ENCODE measurements at places on chromosomes 12 and 14. TPM values are rescaled to one million over a fixed set of nuclear protein-coding genes. Genes with fewer than 3 reads are reported as not detected.
A peak's percentile ranks its signal among the peaks of the same experiment; 100 is the strongest.

- no peak overlapping the region for H3K27ac ChIP-seq
- no peaks in the 10 kb centered on the region for H3K27me3 ChIP-seq
- H3K4me3 ChIP-seq, result no peak overlapping the region
- no peak for DNase-seq
- H3K4me1 ChIP-seq, result no peaks in the 10 kb centered on the region
Observed at GRCh38 chr12:30691122-30691879, 4.4 kb downstream of the IPO8 start.

GRCh38 chr12:51505360-51506105 lies 80.9 kb downstream of the SLC4A8 start:
- H3K4me3 ChIP-seq, result no peak overlapping the region
- no peak overlapping the region for H3K27ac ChIP-seq
- no peak for DNase-seq
- H3K36me3 ChIP-seq, result no peaks in the 10 kb centered on the region
- H3K4me1 ChIP-seq, result no peaks in the 10 kb centered on the region

DNA sequence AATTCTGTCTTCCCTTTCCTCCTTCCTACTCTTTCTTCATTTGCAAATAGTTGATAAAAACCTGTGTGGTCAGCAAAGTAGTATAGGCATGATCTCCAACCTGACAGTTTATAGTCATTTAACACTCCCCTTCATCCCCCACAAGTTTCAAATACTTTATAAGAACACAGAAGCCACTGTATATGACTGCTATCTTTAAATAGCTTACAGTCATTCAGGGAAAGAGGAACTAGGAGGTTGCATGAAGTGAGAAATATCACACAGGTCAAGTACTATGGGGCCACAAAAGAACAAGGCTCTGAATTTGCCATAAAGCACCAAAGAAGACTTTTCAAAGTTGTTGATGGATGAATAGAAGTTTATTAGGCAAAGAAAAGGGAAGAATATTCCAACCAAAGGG lies 431.3 kb downstream of the NPAS3 start:
- H3K27ac ChIP-seq, result no peak overlapping the region
- H3K4me3 ChIP-seq, result no peak overlapping the region
- H3K36me3 ChIP-seq, result no peaks in the 10 kb centered on the region
- H3K4me1 ChIP-seq, result no peaks in the 10 kb centered on the region
- H3K27me3 ChIP-seq, result no peaks in the 10 kb centered on the region

GRCh38 chr14:68405961-68406360 lies 386.9 kb downstream of the ZFP36L1 start:
- peaks cover 15% of the 10 kb centered on the region for H3K4me1 ChIP-seq
- no peaks in the 10 kb centered on the region for H3K27me3 ChIP-seq
- H3K27ac ChIP-seq, result no peak overlapping the region
- DNase-seq, result no peak
- H3K36me3 ChIP-seq, result no peaks in the 10 kb centered on the region

GRCh38 chr14:105853089-105853906 lies 326.9 kb downstream of the TMEM121 start:
- no peaks in the 10 kb centered on the region for H3K4me1 ChIP-seq
- peak; percentile 35 for DNase-seq
- no peak overlapping the region for H3K4me3 ChIP-seq
- H3K27ac ChIP-seq, result no peak overlapping the region
- H3K27me3 ChIP-seq, result no peaks in the 10 kb centered on the region

GRCh38 chr12:15472036-15472435 lies 149.7 kb downstream of the PTPRO start:
- no peaks in the 10 kb centered on the region for H3K4me1 ChIP-seq
- H3K36me3 ChIP-seq, result no peaks in the 10 kb centered on the region
- DNase-seq, result no peak
- no peaks in the 10 kb centered on the region for H3K27me3 ChIP-seq
- H3K4me3 ChIP-seq, result no peak overlapping the region

GRCh38 chr12:4119157-4119761 lies 154.3 kb upstream of the CCND2 start:
- H3K27me3 ChIP-seq, result no peaks in the 10 kb centered on the region
- no peak for DNase-seq
- H3K27ac ChIP-seq, result no peak overlapping the region
- no peaks in the 10 kb centered on the region for H3K36me3 ChIP-seq

DNA sequence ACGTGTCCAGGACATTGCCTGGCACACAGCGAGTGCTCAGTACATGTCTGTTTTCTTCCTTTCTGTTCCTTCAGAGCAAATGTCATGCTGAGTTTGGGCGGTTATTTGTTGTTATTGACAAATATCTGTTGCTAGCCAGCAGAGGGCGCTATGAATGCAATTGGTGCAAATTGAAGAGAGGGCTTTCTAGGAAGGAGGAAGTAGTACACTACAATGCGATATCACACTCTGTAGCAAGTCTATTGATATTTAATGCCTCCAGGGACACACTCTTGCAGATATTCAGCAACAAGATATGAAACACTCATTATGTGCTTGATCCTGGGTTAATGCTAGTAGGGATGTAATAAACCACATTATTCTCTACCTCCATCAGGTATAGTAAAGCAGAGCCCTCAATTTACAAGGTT lies 267.3 kb upstream of the SRRM4 start:
- no peak overlapping the region for H3K4me3 ChIP-seq
- no peaks in the 10 kb centered on the region for H3K36me3 ChIP-seq
- no peak for DNase-seq

- H3K27me3 ChIP-seq, result no peaks in the 10 kb centered on the region
- H3K4me1 ChIP-seq, result no peaks in the 10 kb centered on the region
- H3K4me3 ChIP-seq, result no peak overlapping the region
- DNase-seq, result no peak
Observed at GRCh38 chr12:19338405-19338804, 100.9 kb upstream of the AEBP2 start.

GRCh38 chr12:46379352-46379751 lies 6.8 kb upstream of the SLC38A2 start:
- H3K4me1 ChIP-seq, result no peaks in the 10 kb centered on the region
- no peaks in the 10 kb centered on the region for H3K27me3 ChIP-seq
- no peak overlapping the region for H3K27ac ChIP-seq
- H3K36me3 ChIP-seq, result no peaks in the 10 kb centered on the region

- no peak overlapping the region for H3K27ac ChIP-seq
- no peaks in the 10 kb centered on the region for H3K27me3 ChIP-seq
- no peaks in the 10 kb centered on the region for H3K4me1 ChIP-seq
- no peak overlapping the region for H3K4me3 ChIP-seq
Observed at GRCh38 chr12:119659289-119659897, 8.5 kb upstream of the PRKAB1 start.

- no peak overlapping the region for H3K4me3 ChIP-seq
- peaks cover 6% of the 10 kb centered on the region for H3K4me1 ChIP-seq
- H3K36me3 ChIP-seq, result no peaks in the 10 kb centered on the region
- no peaks in the 10 kb centered on the region for H3K27me3 ChIP-seq
Observed at GRCh38 chr12:108311605-108312004, 27.5 kb downstream of the CMKLR1 start.

DNA sequence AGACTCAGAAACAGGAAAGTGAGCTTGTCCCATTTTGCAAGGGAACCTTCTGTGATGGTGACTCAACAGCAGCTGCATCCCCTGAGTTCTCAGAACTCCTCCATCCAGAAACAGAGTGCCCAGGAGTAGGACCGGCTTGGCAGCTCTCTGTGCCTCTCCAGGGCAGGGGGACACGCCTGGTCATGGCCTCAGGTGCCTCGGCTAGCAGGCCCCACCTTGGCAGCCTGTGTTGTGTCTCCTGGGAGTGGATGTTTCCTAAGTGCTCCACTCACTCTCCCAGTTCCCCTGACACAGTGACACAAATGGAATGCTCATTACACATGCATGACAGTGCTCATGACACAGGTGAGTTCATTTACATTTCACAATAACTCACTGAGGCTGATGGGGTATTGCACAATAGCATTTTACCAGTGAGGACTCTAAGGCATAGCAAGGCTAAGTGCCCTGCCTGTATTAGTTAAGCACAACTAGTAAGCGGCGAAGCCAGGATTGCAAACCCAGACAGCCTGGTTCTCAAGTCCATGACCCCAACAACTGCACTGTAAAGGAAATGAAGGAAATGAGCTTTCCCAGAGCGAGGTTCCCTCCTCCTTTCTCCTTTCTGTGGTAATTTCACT lies 47.4 kb downstream of the CALM1 start:
- H3K36me3 ChIP-seq, result no peaks in the 10 kb centered on the region
- no peak for DNase-seq
- H3K4me3 ChIP-seq, result no peak overlapping the region
- H3K27ac ChIP-seq, result no peak overlapping the region
- H3K27me3 ChIP-seq, result no peaks in the 10 kb centered on the region

DNA sequence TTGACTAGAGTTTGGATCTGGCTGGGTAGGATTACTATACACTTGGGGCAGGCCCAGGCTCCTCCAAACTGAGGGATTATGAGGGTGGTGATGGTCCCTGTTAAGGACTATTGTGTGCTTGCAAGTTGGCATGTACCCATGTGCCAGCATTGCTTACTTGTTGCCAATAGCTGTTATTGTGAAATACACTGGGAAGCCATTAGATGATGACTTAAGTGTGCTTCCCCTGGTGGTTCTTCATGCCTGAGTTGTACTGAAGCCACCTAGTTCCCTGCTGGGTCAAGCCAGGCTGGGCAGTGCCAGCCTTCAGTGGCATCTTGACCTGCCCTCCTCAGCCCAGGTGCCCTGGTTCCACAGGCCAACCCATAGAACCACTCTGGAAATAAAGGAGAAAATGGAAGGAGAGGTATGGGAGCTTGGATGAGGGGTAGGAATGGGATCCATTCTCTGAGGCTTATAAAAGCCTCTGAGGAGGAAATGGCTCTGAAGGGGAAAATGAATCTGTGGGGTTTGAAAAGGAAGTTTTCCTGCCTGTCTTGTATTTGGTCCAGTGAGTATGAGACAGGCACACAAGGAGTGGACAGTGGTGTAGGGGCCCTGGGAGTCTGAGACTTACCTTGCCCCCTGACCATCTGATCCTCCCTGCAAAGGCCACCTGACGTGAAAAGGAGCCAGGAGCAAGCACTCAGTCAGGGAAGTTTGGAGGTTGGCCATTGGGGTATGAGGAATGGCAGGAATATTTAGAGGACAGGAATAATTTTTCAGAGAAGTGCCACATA lies 724 bp downstream of the LTB4R start:
- H3K4me3 ChIP-seq, result no peak overlapping the region
- no peak overlapping the region for H3K27ac ChIP-seq
- no peak for DNase-seq
- H3K4me1 ChIP-seq, result no peaks in the 10 kb centered on the region

DNA sequence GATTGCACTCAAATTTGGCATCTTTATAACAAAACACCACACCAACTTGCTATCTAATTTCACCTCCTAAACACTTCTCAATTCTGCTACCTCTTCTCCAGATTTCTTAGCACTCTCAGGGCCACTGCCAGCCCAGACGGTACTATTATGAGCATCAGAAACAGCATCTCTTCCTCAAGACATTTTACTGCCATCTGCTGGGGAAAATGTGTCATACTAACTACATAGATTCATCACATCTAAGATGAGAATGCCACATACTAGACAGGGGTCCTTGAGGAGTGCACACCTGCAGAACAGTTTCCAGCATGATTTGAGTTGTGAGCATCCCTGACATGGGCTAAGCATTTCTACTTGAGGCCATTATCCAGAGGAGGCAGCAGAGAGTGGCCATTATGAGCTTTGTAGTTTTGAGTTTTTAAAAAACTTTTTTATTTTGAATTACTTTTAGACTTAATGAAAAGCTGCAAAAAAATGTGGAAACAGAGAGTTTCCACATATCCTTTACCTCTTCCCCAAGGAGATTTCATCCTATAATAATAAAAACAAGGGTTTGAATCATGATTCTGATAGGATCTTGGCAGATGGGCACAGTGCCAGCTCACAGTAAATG lies 15.1 kb upstream of the GRIP1 start:
- H3K4me3 ChIP-seq, result no peak overlapping the region
- no peaks in the 10 kb centered on the region for H3K4me1 ChIP-seq
- no peak overlapping the region for H3K27ac ChIP-seq
- H3K27me3 ChIP-seq, result no peaks in the 10 kb centered on the region
- no peak for DNase-seq

- no peaks in the 10 kb centered on the region for H3K4me1 ChIP-seq
- H3K27ac ChIP-seq, result no peak overlapping the region
- no peaks in the 10 kb centered on the region for H3K27me3 ChIP-seq
- no peak for DNase-seq
Observed at GRCh38 chr12:51341251-51342007, 5.0 kb downstream of the CELA1 start.

DNA sequence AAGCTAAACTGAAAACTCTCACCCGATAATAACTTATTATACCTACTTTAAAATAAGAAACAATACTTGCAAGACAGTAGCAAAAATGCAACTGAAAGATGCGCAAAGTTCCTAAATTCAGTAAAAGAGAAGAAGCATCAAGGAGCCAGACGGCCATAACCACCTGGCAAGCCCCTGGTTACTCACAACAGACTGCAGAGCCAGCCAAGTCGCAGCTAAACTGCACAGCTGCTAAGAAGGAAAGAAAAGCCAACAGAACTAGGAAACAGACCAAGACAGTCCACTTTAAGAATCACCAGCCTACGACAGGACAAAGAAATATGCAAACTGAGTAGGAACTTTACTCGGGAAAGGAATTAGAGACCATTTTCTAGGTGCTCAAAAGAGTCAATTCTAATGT lies 127.9 kb downstream of the TMTC1 start:
- no peak for DNase-seq
- H3K36me3 ChIP-seq, result peaks cover 4% of the 10 kb centered on the region
- H3K4me3 ChIP-seq, result no peak overlapping the region
- H3K27ac ChIP-seq, result no peak overlapping the region
- no peaks in the 10 kb centered on the region for H3K4me1 ChIP-seq

POTEG gene
- not detected for total RNA-seq

ARHGEF25 gene
- total RNA-seq, result 72.0 TPM

TTC7B gene
- total RNA-seq, result 52.0 TPM

GALNT16 gene
- total RNA-seq, result 7.0 TPM

WDHD1 gene
- total RNA-seq, result 2.6 TPM

TAMALIN gene
- total RNA-seq, result 64.2 TPM

TSHR gene
- 0.29 TPM for total RNA-seq

SLC5A8 gene
- not detected for total RNA-seq
